ENCODE measurements at places on chromosomes 4 and X. TPM values are rescaled to one million over a fixed set of nuclear protein-coding genes. Genes with fewer than 3 reads are reported as not detected.

ARSJ gene
- total RNA-seq, result 15.0 TPM

NMU gene
- total RNA-seq, result 3.2 TPM

REPS2 gene
- 26.1 TPM for total RNA-seq

GRCh38 chr4:66852843-66853242, 692.5 kb downstream of the CENPC start:
- no peak for DNase-seq

GRCh38 chr4:184310171-184310567, 92.5 kb upstream of the ENPP6 start:
- peak; percentile 74 for DNase-seq

GRCh38 chrX:72395237-72395636, 89.5 kb upstream of the CITED1 start:
- no peak for DNase-seq

DNA sequence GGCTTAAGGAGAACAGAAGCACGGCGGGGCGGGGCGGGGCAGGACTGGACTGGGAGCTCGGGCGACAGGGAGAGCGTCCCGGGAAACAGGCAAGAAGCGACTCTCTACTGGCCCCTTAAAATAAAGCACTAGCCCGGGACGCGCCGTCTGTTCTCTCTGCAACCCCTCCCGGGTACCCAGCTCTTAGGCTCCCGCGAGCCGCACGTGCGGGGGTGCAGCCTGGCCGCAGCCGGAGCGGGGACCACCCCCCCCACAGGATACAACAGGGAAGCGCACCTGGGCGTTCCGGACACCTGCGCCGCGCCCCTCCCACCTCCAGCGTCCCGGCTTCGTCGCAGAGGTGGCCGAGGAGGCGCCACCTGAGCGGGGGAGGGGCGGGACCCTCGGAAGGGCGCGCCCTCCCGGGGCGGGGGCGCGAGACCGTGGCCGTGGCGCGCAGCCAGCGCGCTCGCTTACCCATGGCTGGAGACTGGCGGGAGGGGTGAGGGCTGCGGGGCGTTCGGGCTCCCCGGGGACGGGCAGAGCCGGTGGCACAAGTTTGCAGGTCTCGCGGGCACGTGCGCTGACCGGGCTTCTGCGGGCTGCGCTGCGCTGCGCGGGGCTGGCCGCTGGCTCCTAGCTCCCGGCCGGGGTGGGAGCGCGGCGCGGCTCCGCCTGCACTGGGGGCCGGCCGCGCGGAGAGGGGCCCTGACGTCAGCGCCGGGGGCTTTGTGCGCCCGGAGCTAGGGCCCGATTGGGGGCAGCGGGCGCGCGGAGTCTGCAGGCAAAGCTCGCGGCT, 91.5 kb downstream of the GEMIN8 start:
- DNase-seq, result peak; percentile 88

DNA sequence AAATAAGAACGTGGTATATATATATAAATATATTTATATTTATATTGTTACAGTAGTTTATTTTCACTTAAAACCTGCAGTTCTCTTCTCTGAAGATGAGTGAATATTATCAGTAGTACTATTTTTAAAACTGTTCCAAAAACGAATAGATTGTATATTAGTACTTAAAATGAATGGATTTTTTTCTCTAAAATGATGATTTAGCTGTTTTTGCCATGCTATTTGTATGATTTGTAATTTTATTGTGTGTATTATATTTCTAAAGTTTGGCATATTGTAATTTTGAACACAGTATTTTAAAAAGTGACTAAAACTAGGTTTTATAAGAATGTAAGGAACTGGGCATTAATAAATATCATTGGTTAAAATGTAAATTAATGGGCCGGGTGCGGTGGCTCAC, 22.0 kb downstream of the TRAPPC11 start:
- DNase-seq, result no peak

DNA sequence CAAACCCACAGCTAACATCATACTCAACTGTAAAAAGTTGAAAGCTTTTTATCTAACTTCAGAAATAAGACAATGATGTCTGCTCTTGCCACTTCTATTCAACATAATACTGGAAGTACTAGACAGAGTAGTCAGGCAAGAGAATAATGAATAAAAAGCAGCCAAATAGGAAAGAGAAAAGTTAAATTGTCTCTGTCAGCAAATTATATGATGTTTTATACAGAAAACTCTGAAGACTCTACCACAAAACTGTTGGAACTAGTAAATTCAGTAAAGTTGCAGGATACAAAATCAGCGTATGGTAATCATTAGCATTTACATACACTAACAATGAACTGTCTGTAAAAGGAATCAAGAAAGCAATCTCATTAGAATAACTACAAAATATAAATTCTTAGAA, 752.9 kb upstream of the CT83 start:
- no peak for DNase-seq

GRCh38 chr4:172393220-172393619, 580.0 kb downstream of the GALNTL6 start:
- DNase-seq, result no peak

All from upper lobe of left lung (tissue), 6 donors.